ENCODE measurements at places on chromosomes 3 and 15.

- no peak for DNase-seq
These were observed 1.4 kb downstream of the STRIT1 start for GRCh38 chr3:155292133-155292532.

DNA sequence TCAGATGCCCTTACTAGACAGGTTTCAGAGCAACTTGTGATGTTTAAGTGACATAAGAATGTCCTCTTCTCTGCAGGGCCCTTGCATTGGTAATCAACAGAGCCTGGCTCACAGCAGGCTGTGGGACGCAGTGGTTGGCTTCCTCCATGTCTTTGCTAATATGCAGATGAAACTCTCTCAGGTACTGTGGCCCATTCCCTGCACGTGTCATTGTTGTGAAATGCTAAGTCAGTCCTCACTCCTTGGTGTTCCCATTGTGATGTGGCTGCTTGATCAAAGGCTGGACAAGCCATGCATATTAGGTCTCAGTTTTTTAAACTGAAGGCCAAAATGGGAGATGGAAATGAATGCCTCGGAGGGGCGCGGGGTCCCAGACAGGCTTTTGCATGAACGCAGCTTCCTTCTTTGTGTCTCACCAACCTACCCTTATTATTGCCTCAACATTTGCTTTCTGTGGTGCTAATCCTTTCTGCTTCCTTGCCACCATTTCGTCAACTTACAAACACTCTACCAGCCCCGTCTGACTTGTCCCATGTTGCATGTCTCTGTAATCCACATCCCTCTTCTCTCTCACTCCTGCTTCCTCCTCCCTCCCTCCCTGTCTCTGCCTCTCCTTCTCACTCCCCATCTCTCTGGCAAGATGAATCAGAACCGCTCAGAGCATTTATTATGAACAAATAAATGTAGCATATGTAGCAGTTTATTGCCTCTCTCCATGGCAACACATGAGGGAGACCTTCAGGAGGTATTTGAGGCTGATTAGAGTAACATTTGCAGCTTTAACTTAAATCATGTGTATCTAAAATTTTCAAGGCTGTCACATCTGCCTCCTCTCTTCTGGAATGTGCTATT lies 133.2 kb upstream of the CHRM5 start:
- peak; percentile 58 for DNase-seq

DNA sequence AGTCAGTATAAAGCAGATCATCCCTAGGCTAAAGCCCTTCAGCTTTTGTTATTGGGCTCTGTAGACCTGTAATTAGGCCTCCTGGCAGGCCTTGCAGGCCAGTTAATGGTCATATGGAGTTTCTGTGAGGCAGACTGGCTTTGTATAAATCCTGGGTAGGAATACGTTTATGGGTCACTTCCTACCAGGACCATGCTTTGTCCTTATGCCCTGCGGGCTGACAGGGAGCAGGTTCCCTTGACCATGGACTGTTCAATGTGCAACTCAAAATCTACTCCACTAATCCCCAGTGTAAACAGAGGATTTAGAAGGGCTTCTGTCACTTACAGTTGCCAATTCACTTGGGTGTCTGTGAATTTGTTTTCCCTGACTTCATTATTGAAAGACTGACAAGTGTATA lies 202.7 kb upstream of the MLF1 start:
- DNase-seq: no peak

GRCh38 chr3:36981006-36981405 lies 11.9 kb downstream of the EPM2AIP1 start:
- no peak for DNase-seq

DNA sequence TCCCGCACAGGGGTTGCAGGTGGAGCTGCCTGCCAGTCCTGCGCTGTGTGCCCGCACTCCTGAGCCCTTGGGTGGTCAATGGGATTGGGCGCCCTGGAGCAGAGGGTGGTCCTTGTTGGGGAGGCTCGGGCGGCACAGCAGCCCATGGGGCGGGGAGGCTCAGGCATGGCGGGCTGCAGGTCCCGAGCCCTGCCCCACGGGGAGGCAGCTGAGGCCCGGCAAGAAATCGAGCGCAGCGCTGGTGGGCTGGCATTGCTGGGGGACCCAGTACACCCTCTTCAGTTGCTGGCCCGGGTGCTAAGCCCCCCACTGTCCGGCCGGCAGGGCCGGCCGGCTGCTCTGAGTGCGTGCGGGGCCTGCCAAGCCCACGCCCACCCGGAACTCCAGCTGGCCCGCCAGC lies 27.9 kb downstream of the NCK1 start:
- DNase-seq: no peak

DNA sequence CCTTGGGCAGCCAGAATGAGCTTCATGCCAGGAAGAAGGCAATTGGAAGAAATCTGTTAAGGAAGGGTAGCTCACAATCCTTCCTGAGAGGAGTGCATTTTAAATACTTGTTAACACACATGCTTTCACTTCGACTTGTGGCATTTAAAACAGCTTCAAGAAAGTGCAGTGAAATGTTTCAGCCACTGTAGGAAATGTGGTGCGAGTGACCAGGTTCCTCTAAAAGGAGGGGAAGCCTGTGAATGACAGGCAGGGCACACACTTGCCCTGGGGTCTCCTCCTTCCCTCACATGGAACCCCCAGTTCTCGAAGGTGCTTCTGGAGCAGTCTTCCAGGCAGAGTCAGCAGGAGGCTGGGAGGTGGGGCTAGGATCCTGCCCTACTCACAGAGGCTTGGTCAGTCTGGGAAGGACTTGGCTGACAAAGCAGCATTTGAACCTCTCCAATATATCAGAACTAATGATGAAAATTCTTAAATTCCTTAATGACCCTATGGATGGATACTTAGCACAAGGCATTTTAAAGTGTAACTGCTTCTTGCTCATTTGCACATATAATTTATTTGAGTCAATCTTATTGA lies 358.6 kb downstream of the CHST2 start:
- no peak for DNase-seq

DNA sequence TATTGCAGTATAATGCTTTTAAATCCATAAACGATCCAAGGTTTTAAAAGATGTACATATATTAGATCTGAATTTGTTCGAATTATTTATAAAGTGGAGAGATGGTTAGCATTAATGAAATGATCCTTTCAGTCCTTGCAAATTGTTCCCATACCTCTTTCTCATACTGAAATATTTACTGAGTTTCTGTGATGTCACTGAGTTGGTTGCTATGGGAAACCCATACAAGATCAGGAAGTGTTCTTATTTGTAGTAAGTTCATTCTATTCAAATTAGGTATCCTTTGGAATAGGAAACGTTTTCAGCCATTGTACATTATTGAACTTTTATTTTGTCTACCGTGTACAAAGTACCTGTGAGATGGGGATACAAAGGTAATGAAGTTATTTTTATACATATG lies 73.2 kb upstream of the CHL1 start:
- DNase-seq: no peak

DNA sequence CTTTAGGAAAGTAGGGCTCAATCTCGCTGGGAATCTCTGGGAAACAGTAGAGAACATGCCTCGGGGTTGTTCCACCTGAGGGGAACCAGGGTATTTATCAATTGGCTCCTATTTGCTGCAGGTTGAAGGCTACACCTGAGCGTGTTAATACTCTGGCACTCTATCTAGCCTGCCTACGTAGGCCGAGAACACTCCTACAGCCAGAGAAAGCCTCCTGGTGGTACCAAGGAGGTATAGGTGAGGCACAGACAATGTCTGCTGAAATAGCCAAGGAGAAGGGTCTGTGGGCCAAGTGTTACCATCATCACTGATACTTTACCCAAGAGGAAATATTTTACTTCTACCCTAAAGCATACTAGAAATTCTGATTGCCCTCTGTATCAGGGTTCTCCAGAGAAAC lies 341.0 kb upstream of the UBE2E2 start:
- DNase-seq: peak; percentile 1

- DNase-seq: no peak
These were observed 394.6 kb downstream of the FEZF2 start for GRCh38 chr3:61978460-61979419.

DNA sequence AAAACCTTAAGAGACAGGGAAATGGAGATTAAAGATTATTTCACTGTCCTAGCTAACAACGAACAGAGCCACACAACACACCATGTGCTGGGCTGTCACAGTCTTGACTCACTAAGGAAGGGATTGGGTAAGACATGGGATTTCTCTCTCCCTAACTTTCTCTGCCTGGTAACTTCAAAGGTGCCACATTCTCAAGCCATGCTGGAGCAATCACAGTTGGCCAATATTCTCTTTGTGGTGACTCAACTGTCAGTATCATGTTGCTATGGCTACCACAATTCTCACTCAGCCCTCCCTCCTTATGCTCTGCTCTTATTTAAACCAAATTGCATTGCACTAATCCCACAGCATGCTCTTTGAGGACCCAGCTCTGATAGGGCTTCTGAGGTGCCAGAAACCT lies 74.0 kb downstream of the OXNAD1 start:
- DNase-seq: no peak

DNA sequence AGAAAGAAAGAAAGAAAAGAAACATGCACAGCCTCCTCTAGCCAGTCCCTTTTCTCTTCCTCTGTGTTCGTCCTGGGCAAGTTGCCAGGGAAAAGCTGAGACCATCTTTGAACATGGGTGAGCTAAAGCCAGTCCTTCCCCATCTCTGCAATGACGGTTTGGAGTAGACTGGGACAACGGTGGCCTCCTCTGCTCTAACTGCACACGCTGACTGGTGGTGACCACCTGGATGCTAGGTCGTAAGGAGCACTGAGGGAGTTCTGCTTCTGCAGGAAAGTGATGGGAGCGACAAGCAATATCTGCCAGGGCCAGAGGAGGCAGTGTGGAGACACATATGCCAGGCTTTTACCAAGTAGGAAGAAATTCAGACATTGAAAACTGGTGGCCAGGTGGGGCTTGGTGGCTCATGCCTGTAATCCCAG lies 111.7 kb downstream of the NUP210 start:
- peak; percentile 70 for DNase-seq

DNA sequence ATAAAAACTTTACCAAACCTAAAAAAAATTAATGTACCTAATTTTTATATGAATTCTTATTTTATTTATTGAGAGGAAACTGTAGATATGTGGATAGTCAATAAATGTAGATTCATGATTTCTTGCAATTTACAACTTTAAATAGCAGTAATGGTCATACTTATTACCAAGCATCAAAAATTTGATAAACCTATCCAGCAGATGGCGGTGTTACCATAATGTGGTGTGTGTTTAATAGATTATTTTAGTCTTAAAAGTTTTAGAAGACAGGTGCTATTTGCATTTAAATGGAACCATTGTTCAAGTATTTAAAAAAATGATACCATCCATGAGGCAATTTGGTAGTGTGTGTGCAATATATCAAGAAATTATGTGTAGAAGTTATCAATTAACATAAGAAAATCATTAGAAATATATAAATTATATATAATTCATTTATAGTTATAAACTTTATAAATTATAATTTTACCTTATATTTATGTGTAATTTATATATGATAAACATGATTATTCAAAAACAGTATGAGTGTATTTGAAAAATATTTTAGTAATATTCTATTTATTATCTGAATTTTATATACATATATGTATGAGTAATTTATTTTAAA lies 176.0 kb upstream of the BCHE start:
- peak; percentile 5 for DNase-seq

- DNase-seq: peak; percentile 85
These were observed 53.2 kb upstream of the SRGAP3 start for GRCh38 chr3:9302425-9303181.

- no peak for DNase-seq
These were observed 136.7 kb downstream of the PLOD2 start for GRCh38 chr3:146024260-146024659.

DNA sequence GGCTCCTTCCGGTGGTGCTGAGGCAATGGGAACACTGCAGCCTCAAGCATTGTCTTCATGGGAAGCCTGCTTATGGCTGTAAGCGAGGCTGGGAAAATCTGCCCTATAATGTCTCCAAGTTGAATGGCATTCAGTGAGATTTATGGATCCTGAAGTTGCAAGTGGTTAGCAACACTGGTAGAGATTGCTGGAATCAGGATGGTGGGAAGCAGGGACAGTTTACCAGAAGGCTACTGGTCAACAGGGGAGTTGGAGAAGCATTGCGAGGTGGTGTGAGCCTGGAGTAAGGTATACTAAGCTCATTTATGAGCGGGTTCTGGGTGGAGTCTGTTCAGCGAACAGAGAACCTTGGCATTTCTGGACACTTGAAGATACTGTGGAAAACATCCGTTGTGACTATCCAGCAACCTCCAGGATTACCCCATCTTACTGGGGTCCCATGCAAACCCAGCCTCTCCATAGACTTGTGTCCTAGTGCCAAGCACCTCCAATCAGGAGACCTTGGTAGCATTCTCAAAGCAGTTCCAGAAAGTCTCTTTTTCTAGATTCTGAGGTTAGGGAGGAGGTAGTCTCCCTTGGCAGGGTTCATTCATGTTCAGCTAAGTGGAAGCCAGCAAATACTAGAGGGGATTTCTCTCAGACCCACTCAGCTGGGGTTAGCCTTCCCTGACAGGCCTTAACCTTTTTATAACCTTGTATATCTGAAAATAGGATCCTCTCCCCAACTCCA lies 7.3 kb downstream of the RPSA start:
- DNase-seq: no peak

GRCh38 chr3:159447841-159448240 lies 540.8 kb upstream of the IL12A start:
- DNase-seq: no peak

DNA sequence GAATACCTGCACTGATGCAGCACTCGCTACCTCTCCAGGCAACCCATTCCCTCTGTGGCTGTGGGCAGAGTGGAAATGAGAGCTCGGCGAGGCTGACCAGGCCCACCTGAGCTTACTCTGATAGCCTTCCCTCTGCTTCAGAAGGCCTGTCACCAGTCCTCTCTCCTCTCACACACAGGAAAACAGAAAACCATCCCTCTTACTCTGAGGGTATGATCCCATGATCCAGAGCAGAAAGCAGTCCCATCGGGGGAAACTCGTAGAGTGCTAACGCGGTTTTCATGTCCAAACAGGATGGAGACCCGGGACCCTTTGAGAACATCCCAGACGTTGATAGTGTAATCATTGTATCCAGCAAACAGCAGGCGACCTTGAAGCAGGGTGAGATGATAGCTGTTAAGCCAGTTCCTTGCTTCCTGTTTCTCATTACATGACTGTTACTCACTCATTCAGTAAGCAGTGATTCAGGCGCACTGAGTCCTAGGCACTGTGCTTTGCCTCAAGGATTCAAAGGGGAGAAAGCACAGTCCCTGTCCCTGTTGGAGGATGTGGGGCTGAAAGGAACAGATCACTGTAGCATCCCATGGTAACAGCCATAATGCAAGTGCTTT lies 11.8 kb upstream of the BCL2L10 start:
- DNase-seq: no peak

- no peak for DNase-seq
These were observed 829.4 kb downstream of the FHIT start for GRCh38 chr3:60421749-60422446.

DNA sequence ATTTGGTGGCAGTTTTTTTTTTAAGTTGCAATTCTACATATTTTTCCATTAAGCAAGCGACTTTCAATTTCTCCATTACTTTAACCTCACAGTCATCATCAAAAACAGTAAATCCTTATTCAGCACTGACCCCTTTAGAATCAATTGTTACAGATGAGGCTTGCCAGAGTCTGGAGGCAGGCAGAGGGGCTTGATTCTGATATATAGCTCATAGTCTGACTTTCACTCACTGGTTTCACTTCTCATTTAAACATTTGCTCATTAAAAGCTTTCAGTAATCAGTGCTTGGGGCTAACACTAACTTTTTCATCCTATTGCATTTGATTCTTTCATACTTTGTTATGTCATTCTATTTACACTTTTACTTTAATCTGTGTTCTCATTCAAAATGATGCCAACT lies 88.4 kb downstream of the PYDC2 start:
- no peak for DNase-seq

Data from iPS DF 6.9 (cell line).